ENCODE measurements at places on chromosomes 7 and 10.

DNA sequence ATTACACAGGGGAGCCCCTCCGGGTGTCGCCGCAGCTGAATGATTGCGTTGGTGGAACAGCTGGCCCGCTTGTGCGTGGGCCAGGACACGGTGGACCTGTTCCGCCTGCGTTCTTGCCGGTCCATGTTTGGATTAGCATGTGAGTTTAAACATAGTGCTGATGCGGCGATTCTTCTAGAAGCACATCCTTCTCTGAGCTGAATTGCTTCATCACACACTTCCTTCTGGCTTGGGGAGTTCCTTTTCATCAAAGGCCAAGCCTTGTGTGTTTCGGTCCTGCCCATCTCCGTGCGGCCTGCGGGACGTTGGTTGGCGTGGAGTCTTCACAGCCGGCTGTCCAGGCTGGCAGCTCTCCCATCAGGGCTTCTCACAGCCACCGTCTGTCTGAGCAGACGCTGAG lies 45.5 kb upstream of the SLC29A4 start:
- DNase-seq = no peak

GRCh38 chr7:151057506-151057988 lies at the start of gene CDK5:
Gene CDK5 (minus strand): TSS chr7:151057897. CDS start chr7:151057848, 49 bp downstream.
- DNase-seq = no peak

DNA sequence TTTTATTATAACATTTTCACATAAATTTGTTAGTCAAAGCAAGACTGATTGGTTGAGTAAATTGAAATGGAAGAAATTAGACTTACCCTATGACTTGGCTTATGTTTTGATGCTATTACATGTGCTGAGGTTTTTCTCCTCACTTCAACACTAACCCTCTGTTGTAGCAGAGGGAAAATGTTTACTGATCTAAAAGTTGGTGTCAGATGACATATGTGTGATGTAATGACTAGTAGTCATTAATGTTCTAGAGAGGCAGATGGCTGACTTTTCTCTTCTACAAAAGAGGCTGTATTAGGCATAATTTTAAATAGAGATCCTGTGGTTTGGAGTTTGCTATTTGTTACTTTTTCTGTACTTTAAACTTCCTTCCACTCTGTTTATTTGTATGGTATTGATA lies 266.0 kb downstream of the BBS9 start:
- DNase-seq = no peak

GRCh38 chr10:111200505-111201186 lies 123.8 kb downstream of the ADRA2A start:
- no peak for DNase-seq

GRCh38 chr10:133124357-133125211 lies 35.4 kb upstream of the KNDC1 start:
- no peak for DNase-seq

DNA sequence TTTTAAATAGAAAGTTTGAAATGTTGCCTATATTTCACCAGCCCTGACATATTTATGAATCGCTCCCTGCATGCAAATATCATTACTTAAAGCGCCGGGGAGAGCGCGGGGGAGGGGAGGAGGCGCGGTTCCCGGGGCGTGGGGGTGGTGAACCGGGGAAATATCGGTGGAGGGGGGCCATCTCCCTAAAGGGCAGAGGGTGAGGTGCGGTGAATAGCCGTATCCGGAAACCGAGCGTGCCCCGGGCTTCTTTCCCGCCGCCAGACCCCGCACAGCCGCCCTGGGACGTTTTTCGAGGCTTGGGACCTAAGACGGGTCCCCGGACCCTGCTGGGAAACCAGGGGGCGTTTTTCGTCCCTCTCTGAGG lies 6.9 kb upstream of the ZNF503 start:
- DNase-seq = no peak

DNA sequence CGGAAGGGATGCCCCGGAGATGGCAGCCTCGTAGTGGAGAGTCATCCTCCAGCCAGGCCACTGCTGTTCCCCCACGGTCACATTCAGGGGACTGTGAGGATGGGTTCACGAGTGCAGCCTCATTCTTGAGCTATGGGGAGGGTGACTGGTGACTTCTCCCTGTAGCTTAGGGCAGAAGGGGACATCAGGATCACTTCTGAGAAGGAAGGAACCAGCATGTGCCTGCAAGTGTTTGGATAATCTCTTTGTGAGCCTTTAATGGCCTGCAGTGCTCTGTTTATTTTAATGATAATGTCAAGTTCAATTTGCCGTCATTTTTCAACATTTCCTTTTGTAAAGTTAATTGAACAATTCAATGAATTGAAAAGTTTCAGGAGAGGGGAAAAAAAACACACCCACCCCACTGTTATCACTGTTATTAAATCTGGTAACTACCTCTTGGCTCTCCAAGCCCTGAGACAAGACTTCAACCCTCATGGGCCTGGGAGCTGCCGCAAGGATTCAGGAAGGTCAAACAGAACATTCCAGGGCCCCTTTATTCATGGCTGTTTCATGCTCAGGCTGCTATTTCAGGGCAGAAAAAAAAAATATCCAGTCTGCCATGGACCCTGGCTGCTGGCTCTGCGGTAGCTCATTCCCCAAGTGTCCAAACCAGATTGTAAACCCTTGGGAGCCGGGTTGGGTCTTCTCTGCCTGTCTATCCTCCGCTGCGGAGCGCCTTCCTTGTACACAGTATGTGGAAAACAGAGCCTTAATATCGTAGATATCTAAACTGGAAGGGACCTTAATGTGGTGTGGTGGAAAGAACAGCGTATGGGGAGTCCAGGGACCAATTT lies 100.4 kb downstream of the CDH23 start:
- no peak for DNase-seq

GRCh38 chr7:1447551-1448244 lies 11.6 kb downstream of the MICALL2 start:
- no peak for DNase-seq

- DNase-seq = no peak
Observed at GRCh38 chr10:109902992-109903947, 20.0 kb downstream of the XPNPEP1 start.

DNA sequence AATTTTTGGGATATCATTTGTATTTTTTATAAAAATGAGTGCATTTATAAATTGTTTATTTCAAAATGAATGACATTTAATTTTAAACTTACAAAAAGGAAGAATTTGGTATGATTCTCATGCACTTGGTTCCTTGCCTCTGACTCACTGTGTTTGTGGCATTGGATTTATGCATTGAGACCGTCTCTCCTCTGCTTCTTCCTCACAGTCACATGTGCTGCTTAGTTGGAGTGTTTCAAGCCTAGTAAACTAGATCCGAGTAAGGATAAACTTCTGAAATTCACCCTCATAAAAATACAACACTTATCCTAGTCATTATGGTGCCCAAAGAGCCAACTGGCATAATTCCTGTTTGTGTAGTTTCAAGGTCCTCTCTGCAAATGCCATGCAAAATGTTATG lies 19.1 kb upstream of the FZD8 start:
- no peak for DNase-seq

DNA sequence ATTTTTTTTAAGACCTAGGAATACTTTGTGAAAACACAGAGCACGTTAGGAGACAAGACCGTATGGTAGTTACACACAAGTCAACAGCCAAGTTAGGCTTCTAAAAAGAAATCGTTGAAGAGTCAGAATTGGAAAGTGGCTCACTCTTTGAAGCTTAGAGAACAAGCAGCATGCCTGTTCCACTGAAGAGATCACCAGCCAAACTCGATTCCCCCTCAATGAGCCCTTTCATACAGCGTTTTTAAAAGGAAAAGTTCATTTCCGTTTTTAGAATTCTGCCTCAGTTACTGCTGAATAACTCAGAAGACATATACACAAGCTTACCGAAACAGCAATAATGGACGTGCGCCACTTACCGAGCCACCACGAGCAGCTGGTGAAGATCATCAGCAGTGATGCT lies 41.0 kb downstream of the MCMBP start:
- no peak for DNase-seq

DNA sequence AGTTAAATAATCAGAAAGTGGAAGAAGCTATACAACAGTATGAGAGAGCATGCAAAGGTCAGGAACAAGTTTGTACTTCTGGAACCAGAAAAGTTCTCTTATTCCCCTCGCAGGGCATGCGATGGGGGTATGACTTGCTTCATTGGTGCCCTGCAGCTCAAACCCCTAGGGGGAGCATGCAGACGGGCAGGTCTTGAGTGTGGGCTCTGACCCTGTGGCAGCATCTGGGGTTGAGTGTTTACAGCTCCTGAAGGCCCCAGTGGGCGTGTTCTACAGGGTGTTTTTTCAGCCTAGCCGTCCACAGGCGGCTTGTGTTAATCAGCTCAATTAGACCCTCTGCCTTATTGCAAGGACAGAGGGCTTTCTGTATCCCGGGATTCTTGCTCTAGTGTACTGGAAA lies 44.5 kb downstream of the KIF20B start:
- no peak for DNase-seq

GRCh38 chr10:114311496-114312209 lies 72.6 kb downstream of the VWA2 start:
- DNase-seq = no peak

- no peak for DNase-seq
Observed at GRCh38 chr10:127221281-127221680, 24.9 kb upstream of the INSYN2A start.

DNA sequence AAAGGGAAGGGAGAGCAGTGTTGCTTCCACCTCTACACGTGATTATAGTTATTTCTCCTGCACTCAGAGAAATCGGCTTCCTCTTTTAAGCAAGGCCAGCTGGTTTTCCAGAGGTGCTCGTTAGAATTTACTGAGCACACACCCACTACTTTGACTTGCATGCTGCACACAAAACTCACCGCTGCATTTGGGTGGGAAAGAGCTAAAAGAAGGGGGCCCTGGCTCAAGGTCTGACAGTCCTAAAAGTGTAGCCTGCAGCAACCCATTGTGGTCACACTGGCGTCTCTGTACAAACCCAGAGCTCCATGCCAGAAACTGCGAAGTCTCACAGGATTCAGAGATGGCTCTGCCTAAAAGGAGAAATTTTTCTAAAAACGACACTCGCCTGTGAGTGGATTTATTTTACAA lies 133.7 kb downstream of the SLC25A13 start:
- DNase-seq = no peak

DNA sequence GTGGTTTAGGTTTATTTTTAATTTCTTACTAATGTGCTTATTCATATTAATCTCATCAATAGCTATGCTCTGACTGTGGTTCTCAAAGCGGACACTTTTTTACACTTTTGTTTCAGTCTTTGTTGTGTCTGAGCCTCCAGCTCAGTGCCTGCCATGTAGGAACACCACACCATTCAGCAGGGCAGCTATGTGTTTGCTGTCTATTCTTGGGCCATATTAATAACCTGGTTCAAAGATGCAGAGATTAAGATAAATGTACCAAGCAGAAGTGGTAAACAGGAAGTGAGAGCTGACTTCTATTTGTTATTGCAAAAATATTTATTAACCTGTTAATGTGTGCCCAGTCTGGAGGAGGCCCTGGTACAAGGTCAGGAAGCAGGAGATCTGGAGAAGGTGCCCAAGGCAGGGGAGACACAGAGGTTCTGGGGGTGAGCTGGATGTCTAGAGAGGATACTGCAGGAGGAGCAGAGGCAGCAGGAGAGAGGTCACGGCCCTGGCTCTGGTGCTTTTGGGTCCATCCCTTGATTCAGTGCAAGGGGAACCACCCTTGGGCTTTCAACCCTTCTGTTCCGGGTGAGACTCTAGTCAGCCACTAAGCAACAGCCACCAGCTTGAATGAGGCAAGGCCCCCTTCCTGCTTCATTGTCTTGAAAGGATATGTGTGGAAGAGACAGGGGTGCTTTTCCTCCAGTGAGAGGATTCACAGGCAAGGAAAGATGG lies 1.9 kb downstream of the TBXAS1 start:
- DNase-seq = no peak

DNA sequence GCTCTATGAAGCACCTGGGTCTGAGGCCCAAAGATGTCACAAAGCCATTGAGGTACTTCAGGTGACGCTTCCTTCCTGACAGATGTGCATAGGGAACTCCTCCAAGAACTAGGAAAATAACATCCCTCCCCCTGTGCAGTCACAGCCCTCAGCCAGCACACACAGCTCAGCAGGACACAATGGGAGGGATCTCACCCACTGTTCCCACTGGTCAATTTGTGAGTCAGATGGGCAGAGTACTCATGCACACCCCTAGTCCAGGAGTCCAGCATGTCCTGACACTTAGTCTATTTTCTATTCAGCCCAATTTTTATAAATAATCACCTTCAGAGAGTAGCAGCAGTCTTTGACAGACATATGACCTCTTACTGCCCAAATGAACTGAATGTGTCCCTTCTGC lies 60.7 kb upstream of the PFKP start:
- no peak for DNase-seq

- no peak for DNase-seq
Observed at GRCh38 chr10:61621605-61622051, 41.1 kb upstream of the CABCOCO1 start.
